WTC11 (cell line): ENCODE measurements at places on chromosomes 4 and X. TPM values are rescaled to one million over a fixed set of nuclear protein-coding genes. Genes with fewer than 3 reads are reported as not detected.

DNA sequence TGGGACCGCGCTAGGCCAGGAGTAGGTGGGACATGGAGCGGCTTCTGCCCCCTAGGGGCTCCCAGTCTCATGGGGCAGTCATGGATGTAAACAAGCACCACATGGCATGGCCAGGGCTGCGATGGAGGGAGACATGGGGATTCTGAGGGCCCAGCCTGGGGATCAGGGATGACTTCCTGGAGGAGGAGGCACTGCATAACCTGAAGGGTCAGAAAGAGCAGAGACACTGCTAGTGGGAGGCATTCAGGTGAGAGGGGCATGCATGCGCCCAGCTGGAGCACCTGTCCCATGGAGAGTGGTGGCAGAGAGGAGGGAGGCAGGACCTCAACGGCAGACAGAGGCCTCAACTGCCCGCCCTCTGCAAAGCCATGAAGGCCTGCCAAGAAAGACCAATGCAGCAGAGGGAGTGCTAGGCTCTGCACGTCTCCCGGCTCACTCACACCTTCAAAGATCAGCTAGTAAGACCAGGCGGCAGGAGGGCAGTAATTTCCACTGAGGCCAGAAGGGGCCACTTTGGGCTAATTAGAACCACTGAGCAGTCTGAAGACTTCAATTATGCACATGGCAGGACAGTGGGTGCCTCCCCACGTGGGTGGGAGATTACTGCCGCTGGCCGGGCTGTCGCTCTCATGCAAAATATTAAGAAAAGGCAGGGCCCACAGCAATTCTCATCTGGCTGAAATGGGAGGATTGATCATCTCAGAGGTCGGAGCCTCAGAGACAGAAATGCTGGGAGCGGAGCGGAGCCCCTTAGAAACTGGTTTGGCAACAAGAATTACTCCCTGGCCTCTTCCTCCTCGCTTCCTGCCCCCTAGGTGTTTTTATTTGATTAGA is 69.6 kb downstream of the PPP2R2C start:
- H3K27me3 ChIP-seq, result no peaks in the 10 kb centered on the region; the same call in 1 of the 2 replicates
- no peaks in the 10 kb centered on the region for H3K36me3 ChIP-seq
- H3K4me3 ChIP-seq, result no peak overlapping the region
- H3K27ac ChIP-seq, result no peak overlapping the region
- no peak for DNase-seq

DNA sequence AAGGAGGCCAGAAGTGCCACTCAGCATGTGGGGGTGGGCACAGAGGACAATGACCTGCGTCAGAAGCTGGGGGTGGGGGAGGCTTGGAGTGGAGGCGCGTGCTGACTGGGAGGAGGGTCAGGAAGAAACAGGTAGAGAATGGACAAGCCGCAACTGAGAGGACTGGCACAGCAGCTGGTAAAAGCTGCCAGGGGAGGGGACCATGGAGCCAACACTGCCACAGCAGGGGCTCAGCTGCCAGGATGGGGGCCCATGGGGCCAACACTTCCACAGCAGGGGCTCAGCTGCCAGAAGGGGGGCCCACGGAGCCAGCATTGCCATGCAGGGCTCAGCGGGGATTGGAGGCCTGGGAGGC is 19.1 kb downstream of the RNF212 start:
- no peaks in the 10 kb centered on the region for H3K36me3 ChIP-seq
- no peak overlapping the region for H3K27ac ChIP-seq
- H3K4me3 ChIP-seq, result no peak overlapping the region

- no peak overlapping the region for H3K27ac ChIP-seq
- H3K27me3 ChIP-seq, result no peaks in the 10 kb centered on the region; the same call in 1 of the 2 replicates
- H3K36me3 ChIP-seq, result no peaks in the 10 kb centered on the region
- no peak overlapping the region for H3K4me3 ChIP-seq
Observed at GRCh38 chrX:39645178-39645895, 452.4 kb downstream of the BCOR start.

DNA sequence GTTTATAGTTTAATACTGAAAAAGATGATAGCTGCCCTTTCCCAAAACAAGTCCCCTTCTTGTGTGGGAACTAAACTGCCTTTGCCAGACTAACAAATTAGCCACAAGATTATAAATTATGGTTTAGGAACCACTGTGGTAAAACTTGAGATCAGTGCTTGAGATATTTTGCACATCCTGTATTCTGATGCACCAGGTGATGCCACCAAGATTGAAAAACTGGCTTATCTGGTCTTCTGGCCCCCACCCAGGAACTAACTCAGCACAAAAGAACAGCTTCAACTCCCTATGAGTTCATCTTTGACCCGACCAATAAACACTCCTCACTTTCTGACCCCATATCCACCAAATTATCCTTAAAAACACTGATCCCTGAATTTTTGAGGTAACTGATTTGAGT is 36.7 kb upstream of the EFNB1 start:
- H3K4me1 ChIP-seq, result no peaks in the 10 kb centered on the region
- peaks cover 8% of the 10 kb centered on the region for H3K27me3 ChIP-seq
- no peak overlapping the region for H3K27ac ChIP-seq
- H3K4me3 ChIP-seq, result no peak overlapping the region
- no peaks in the 10 kb centered on the region for H3K36me3 ChIP-seq

DNA sequence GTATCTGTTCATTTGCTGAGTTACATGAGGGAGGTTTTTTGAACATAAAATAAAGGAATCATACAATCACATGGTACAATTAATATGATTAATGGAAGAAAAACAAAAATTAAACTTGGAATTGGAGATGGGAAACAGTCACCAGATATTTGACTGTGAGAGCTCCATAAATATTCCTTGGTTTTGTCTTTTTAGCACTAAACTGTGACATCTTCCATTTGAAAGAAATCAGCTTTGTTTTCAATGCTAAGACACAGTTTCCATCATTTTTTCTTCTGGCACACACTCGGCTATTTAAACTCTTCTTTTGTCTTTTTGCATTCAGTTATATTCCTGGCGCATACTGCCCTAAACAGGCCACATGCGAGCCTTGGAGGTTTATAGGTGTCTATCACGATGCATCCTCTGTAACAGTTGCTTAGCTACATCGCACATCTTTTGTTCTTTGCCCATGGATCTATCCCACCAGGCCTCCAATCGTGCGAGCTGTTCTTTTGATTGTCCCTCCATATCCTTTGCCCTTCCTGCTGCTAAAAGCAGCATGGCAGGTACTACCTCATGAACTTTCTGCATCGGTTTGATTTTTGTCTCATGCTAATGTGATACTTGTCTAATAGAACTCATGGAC is 158.3 kb downstream of the LDB2 start:
- no peak for DNase-seq
- H3K27me3 ChIP-seq, result no peaks in the 10 kb centered on the region
- H3K4me3 ChIP-seq, result no peak overlapping the region
- peaks cover 8% of the 10 kb centered on the region for H3K4me1 ChIP-seq

DNA sequence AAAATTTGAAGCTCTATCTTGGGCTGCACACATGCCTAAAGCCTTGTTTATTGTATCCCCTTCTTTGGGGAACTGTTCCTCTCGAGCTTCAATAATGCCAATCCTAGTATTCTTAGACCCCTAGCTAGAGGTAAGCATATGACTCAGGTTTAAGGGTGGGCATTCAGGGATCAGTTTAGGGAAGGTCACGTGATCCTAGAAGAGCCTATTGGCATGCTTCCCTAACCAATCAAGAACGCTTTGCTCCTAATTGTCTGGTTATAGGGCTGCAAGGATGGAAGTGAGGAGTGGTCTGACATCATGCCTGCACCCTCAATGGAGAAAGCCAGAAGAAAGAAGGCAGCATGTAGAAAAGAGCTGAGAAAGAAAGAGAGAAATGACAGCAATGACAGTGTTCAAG is 46.9 kb downstream of the TLR10 start:
- no peaks in the 10 kb centered on the region for H3K27me3 ChIP-seq
- no peak overlapping the region for H3K4me3 ChIP-seq
- no peak for DNase-seq
- H3K27ac ChIP-seq, result no peak overlapping the region
- H3K4me1 ChIP-seq, result no peaks in the 10 kb centered on the region
- peaks cover 11% of the 10 kb centered on the region for H3K36me3 ChIP-seq

GRCh38 chrX:112631892-112632291 is 47.8 kb downstream of the LHFPL1 start:
- H3K36me3 ChIP-seq, result peaks cover 7% of the 10 kb centered on the region
- no peaks in the 10 kb centered on the region; the same call in 1 of the 2 replicates for H3K27me3 ChIP-seq
- H3K4me3 ChIP-seq, result no peak overlapping the region

- no peak overlapping the region for H3K4me3 ChIP-seq
- H3K27me3 ChIP-seq, result no peaks in the 10 kb centered on the region
- no peak overlapping the region for H3K27ac ChIP-seq
- H3K36me3 ChIP-seq, result no peaks in the 10 kb centered on the region
Observed at GRCh38 chr4:188783175-188783574, 643.9 kb downstream of the TRIML1 start.

DNA sequence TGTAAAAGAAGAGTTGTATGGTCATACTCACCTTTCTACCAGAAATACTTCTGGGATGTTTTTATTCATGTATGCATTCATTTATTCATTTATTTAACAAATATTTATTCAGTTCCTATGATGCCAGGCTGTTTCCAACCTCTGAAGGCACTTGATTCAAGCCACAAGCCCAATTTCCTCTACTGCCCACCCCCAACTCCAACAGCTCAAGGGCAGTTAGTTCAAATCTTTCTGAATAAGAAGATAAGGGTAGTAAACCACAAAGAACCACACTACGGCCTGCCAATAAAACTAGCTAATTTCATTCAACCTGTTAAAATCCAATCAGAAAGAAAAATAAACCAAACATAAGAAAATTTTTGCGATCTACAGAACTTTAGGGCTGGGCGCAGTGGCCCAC is 31.2 kb downstream of the LRBA start:
- DNase-seq, result no peak
- H3K4me1 ChIP-seq, result peaks cover 23% of the 10 kb centered on the region
- H3K27ac ChIP-seq, result no peak overlapping the region
- no peaks in the 10 kb centered on the region for H3K27me3 ChIP-seq

DNA sequence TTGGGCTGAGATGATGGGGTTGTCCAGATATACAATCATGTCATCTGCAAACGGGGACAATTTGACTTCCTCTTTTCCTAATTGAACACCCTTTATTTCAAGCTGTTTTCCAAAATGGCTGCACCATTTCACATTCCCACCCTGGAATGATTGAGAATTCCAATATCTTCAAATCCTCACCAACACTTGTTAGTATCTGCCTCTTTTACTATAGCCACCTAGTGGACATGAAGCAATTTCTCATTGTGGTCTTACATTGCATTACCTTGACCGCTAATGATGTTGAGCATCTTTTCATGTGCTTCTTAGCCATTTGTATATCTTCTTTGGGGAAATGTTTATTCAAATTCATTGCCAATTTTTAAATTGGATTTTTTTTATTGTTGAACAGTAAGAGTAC is 364.8 kb downstream of the SMARCA1 start:
- DNase-seq, result no peak
- H3K27me3 ChIP-seq, result no peaks in the 10 kb centered on the region
- no peak overlapping the region for H3K4me3 ChIP-seq
- peaks cover 13% of the 10 kb centered on the region for H3K36me3 ChIP-seq

DNA sequence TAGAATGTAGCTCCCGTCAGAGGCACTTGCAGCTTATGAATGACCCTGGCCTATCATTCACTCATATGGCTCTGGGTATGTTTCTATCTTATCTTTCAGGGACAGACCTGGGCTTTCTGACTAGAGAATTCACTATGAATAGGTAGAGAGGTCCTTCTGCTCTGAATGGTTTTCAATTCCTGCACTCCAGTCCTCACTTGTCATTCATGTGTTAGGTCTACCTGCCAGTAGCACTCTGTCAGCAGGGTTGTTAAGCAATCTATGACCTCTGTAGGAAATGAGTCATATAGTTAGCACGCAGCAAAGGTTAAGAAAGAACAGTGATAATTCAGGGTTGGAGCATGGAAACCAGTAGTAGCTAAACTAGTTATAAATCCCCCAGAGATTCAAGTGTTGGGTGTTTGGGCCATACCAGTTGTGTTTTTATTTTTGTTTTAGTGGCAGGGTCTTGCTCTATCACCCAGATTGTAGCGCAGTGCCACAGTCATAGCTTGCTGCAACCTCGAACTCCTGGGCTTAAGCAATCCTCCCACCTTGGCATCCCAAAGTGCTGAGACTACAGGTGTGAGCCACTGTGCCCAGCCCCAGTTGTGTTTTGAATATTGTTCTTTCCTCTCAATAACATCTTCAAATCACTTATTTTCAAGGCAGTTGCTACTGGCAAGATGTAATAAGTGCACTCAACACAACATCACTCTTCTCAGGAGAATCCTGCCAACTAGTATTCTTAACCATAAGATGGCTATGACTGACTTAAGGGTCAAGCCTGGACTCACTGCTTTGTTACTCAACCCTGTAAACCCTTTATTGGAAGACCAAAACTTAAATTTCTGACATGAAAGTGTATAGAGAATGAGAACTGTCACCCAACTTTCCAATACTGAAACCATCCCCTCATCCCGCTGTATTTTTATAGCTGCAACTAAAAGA is 25.1 kb downstream of the ARL13A start:
- no peaks in the 10 kb centered on the region for H3K27me3 ChIP-seq
- DNase-seq, result no peak
- H3K36me3 ChIP-seq, result no peaks in the 10 kb centered on the region; the same call in 1 of the 2 replicates
- no peaks in the 10 kb centered on the region for H3K4me1 ChIP-seq
- H3K27ac ChIP-seq, result no peak overlapping the region

- peak; percentile 67 for DNase-seq
- H3K27me3 ChIP-seq, result peaks cover 65% of the 10 kb centered on the region
- H3K4me3 ChIP-seq, result peak within 1 kb of the TSS; percentile 97
Observed at GRCh38 chr4:30720021-30720660, at the start of gene PCDH7. Gene PCDH7 (plus strand): TSS chr4:30720369. CDS start chr4:30721423, 1,054 bp downstream.

DNA sequence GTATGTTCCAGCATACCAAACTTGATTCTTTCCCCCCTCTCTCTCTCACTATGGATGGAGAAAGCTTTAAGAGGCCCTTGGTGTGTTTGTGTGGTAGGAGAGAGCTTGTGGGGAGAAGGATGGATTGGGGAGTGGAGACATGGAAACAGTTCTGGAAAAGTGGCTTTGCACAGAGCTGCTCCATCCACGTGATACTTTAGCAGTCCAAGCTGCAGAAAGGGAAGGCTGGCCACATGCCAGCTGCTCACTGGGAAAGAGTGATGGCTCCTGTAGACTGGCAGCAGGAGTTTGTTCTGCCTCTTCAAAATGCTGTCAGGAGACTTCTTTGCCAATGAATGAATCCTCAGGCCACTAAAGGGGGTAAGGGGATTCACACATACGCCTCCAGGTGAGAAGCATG is 21.7 kb upstream of the SEC24B start:
- H3K27me3 ChIP-seq, result no peaks in the 10 kb centered on the region
- H3K4me1 ChIP-seq, result peaks cover 69% of the 10 kb centered on the region
- no peaks in the 10 kb centered on the region for H3K36me3 ChIP-seq
- no peak overlapping the region for H3K4me3 ChIP-seq

Gene SOX3
- 16.3 to 19.8 TPM (median 19.5 TPM) in 3 replicates for total RNA-seq

Gene DCLK2
- total RNA-seq, result 0.17 to 0.21 TPM (median 0.18 TPM) in 3 replicates

Gene TMEM271
- 0.14 to 0.31 TPM (median 0.16 TPM) in 3 replicates for total RNA-seq

Gene FHIP1A
- total RNA-seq, result 64.2 to 68.6 TPM (median 67.5 TPM) in 3 replicates

Gene SRPK3
- not detected in 3 replicates for total RNA-seq

Gene UTP14A
- 15.8 to 17.4 TPM (median 16.4 TPM) in 3 replicates for total RNA-seq

Gene HPRT1
- 37.7 to 40.3 TPM (median 38.2 TPM) in 3 replicates for total RNA-seq

Gene ASB11
- not detected in 3 replicates for total RNA-seq

Gene ZMYM3
- total RNA-seq, result 77.5 to 91.2 TPM (median 87.4 TPM) in 3 replicates

Gene GPRIN3
- total RNA-seq, result 1.5 to 2.0 TPM (median 1.5 TPM) in 3 replicates
